Stimulated activated CD8-positive, alpha-beta memory T cell treated with anti-CD3 and anti-CD28 coated beads, Interleukin-4, amount 100 ng/mL, for 24 hours (primary cell): ENCODE measurements at places on chromosomes 16 and 17.

GRCh38 chr16:73199214-73199613 is 151.3 kb upstream of the ZFHX3 start:
- DNase-seq, result no peak

DNA sequence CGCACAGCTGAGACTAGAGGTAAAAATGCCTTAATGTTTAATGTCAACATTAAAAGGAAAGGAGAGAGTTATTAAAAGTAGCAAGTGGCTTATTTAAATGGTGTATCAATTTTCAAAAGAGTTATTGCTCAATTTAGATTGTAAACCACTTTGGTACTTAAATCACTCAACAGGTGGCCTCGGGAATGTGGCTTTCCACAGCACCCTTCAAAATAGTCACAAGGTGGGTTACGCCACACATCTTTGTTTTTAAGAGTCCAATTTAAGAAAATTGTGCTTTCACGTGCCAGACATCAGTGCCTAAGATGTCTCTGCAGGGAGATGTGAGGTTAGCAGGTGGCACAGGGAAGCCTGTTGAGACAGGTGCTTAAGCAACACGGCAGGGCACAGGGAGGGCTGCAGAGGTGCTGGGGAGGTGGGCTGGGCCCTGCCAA is 27.5 kb upstream of the ADCY7 start:
- no peak for DNase-seq

- no peak for DNase-seq
Observed at GRCh38 chr16:48887646-48888210, 277.7 kb upstream of the N4BP1 start.

GRCh38 chr16:62620275-62620674 is 584.0 kb upstream of the CDH8 start:
- no peak for DNase-seq

DNA sequence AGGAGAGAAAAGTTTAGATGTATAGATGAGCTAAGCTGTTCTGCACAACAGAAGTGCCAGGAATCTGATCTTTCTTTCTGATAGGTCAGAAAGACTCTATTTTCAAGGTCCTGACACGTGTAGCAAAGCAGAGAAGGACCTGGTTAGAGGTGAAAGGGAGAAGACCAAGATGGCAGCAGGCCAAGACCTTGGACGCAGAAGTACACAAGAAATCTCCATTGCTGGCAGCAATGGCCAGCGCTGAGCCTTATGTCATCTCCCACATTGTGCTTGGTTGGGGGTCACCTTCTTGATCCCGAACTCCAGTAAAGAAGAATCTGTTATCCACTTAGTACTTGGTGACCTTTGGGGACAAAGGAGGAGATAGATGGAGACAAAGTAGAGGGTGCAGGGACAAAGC is 41.8 kb upstream of the AKAP1 start:
- no peak for DNase-seq

DNA sequence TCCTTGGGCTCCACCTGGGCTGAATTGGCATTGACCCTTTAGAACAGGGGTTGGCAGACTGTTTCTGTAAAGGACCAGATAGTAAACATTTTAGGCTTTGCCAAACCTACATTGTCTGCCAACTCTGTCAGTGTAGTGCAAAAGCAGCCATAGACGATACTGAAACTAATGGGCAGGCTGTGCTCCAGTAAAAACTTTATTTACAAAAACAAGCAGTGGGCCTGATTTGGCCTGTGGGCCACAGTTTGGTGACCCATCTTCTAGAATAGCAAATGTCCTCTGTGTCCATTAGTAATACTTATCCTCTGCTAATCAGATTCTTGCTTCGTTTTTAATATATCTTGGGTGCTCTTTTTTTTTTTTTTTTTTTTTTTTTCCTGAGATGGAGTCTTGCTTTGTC is 6.2 kb downstream of the UTP4 start:
- no peak for DNase-seq

GRCh38 chr17:75428543-75429469 is 23.3 kb upstream of the GRB2 start:
- DNase-seq, result no peak

DNA sequence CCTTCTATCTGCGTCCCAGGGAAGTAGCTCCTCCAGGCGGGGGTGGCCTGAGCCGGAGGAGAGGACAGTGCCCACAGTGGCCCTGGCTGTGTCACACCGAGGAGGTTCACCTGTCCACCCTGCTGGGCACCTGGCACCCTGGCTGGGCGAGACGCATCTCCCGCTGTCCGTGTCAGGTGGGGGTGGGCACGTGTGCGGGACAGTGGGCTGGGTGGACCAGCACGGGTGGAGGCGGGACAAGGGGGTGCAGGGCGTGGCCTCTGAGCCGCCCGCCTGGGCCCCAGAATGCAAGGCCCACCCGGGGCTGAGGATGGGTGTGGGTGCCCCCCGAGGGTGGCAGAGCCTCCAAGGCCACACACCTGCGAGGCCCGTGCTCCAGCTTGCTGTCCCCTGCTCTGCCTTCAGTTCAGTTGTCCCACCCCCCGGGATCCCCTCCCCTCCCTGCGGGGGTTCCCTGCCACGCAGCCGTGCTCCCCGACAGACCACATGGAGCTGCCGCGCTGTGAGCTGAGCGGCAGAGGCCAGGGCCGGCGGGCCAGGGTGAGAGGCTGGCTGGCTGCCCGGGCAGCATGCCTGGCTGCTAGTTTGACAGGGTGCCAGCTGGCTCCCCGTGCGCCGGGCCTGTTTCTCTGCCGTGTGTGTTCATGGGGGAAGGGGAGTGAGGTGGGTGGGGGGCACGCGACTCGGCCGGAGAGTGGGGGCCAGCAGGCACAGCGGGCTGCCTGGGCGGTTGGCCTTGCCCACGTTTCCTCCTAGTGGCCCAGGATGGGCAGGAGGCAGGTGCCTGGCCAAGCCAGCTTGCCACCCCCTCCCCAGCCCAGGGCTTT is 33.9 kb downstream of the BAHCC1 start:
- no peak for DNase-seq

DNA sequence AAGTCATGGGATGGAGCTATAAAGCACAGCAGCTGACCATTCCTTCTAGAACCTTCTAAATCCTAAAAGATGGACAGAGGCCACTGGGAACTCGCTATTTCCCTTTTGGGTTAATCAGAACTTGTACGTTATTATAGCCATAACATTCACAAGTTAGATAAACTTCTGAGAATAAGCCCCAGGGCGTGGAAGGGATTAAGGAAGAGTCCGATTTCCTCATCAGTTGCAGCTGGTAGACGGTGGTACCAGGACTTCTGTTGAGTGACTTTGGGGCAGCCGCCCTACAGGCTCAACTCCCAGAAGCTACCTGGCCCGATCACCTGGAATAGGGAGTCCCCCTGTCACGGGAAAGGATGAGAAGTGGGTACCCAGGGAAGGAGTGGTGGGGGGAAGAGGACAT is 370.1 kb upstream of the ZFHX3 start:
- no peak for DNase-seq

DNA sequence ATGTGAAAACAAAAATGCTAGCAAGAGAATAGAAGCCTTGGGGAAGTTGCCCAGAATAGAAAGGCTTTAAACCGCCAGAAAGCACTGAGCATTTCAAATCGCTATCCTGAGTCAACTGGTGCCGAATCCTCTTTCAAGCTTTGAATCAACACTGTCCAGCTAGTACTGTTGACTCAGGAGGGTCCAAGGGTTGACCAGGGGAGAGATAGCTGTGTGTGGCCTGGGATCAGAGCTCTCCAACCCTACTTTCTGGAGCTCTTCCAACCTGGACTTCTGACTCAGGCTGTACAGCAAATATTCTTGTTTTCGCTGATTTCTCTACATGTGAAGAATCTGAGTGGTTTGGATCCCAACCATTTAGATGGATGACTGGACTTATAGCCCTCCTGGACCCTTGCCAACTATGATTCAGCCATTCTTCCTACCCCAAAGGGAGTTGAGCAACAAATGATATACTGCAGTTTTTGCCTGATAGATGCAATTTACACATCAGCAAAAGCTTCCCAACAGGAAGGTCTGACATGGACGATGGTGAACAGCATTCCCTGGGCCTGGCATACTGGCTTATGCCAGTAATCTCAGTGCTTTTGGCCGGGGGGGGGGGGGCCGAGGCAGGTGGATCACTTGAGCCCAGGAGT is 154.0 kb upstream of the SDK2 start:
- DNase-seq, result no peak

DNA sequence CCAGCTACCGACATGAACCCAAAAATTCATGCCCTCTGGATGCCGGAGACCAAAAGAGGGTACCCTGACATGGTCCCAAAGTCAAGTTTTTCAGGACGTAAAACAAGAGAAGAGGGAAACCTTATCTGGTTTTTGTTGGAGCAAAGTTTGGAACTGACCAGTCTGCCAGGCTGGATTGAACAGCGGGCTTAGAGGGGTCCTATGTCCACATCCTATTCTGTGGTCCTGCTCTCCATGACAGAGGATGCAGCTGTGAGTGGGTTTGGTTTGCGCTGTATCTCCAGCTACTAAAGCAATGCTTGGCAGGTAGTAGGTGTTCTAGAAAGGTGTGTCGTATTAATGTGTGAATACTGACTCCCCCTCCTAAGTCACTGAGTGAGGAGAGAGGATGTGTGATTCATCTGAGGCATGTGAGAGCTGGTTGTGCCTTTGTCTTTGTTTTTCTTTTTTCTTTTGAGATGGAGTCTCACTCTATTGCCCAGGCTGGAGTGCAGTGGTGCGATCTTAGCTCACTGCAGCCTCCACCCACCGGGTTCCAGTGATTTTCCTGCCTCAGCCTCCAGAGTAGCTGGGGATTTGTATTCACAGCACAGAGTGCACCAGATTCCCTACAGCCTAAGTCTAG is 31.0 kb downstream of the PMM2 start:
- DNase-seq, result no peak

DNA sequence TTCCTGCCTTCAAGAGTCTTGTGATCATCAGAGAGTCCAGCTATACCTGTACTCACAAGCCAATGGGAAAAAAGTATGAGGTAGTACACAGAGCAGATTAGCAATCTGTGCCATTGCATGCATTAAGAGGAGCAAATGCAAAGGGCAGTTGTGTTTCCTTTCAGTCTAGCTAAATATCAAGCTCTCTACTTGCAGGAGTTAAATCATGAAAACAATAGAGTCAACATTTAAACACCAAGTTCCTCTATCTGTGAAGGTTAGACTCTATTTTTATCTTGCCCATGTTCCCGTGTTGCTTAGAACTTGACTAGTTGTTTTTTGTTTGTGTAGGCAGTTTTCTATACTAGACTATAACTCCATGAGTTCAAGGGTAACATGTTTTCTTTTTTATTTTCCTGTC is 4.7 kb upstream of the FAM20A start:
- no peak for DNase-seq

DNA sequence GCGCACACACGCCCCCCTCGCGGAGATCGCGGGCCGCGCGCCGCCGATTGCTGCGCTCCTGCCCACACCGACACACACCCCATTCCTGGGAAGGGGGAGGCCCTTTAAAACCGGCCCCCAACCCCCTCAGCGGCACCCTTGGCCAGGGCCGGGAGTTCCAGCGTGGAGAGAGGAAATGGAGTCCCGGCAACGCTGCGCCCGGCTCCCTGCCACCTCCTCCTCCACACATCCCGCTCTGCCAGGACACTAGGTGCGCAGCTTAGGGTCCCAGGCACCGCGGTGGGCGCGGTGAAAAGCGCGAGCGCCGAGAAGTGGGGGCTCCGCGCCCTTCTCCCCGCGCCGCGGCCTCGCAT is 397 bp downstream of the CDC42EP4 start:
- DNase-seq, result no peak

- no peak for DNase-seq
Observed at GRCh38 chr17:50328363-50329325, 17.3 kb upstream of the XYLT2 start.
